ENCODE measurements at places on chromosomes 4 and X. TPM values are rescaled to one million over a fixed set of nuclear protein-coding genes. Genes with fewer than 3 reads are reported as not detected.

CHST7 gene
- 13.8 TPM for total RNA-seq

ATG4A gene
- 21.0 TPM for total RNA-seq

SUPT20HL1 gene
- total RNA-seq: not detected

HSD17B11 gene
- 13.5 TPM for total RNA-seq

BEND4 gene
- not detected for total RNA-seq

HEPH gene
- total RNA-seq: 11.8 TPM

Measured in left ventricle myocardium superior (tissue), 1 donor.